Renal cortex interstitium (tissue), 15 donors: ENCODE measurements at places on chromosomes 7 and 10.

DNA sequence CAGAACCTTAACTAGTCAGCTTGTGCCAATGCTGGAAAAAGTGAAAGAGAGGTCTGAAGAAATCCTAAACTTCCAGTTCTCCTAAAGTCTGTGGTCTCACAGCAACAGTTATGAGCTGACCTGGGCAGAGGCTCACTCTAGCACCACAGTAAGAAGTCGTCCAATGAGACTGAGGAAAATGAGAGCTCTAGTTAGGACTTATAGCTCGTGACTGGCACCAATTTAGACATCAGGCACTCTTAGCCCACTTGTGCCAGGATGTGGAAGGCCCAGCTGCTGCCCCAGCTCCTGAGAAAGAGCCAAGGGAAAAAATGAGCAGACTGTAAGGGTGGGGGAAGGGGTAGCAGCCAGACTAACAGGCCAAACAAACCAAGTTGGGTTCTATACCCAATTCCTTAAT lies 7.6 kb downstream of the MMS19 start:
- no peak for DNase-seq

- no peak for DNase-seq
Observed at GRCh38 chr10:25707572-25707971, 226.5 kb upstream of the MYO3A start.

GRCh38 chr10:25125201-25125611 lies 49.6 kb upstream of the GPR158 start:
- DNase-seq, result peak; percentile 77

GRCh38 chr7:40572810-40573465 lies 438.1 kb downstream of the SUGCT start:
- peak; percentile 14 for DNase-seq

DNA sequence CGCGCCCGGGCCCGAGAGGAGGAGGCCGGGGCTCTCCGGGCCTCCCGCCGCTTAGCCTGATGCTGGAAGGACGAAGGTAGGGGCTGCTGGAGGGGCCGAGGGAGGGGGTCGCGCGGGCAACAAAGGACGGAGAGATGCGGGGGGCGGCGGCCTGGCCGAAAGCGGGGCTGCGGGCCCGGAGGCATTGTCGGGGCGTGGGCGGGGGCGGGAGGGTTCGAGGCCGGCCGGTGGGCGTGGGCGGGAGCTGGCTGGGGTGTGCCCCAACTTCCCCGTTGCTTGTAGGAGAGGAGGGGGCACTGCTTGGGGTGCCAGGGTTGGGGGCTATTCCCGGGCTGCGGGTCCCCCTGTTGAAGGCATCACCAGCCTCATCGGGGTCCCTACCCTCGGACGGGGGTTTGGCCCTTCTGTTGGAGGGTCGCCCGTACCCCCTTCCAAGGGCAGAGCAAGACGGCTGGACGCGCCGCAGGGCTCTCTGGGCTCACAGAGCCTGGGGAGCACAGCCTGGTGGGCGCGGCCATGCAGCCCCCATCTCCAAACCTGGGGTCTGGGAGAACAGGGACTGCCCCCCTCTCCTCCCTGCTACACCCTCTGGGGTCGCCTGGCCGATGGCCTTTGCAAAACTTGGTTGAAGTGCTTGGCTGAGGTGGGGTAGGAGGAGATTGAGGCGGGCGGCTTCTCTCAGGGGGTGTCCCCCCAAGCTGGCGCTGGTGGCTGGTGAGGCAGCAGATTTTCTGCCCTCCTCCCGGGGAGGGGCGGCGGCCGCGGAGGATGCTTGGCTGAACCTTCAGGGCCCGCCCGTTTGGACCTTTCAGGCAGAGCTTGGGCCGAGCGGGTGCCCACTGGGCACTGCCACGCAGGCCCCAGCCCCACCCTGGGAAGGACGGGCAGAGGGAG lies 699 bp downstream of the CLIP2 start:
- DNase-seq, result no peak

DNA sequence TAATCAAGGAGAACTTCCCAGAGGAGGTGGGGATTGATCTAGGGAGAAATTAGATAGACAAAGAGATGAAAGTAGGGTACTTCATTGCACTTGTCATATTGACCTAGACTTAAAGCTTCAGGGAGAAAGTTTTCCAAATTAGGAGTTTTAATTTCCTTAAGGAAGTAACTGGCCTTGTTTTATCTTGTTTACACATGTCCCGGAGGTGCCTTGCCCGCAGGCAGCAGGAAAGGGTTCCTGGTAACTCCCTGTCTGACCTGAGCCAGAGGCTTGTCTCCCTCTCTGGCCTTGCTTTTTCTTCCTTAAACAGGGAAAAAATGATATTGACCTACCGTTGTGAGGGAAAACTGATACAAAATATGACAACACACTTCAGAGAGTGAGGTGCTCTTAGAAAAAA lies 181.6 kb downstream of the EVX1 start:
- no peak for DNase-seq

- DNase-seq, result no peak
Observed at GRCh38 chr10:60420991-60421894, 31.6 kb upstream of the ANK3 start.

DNA sequence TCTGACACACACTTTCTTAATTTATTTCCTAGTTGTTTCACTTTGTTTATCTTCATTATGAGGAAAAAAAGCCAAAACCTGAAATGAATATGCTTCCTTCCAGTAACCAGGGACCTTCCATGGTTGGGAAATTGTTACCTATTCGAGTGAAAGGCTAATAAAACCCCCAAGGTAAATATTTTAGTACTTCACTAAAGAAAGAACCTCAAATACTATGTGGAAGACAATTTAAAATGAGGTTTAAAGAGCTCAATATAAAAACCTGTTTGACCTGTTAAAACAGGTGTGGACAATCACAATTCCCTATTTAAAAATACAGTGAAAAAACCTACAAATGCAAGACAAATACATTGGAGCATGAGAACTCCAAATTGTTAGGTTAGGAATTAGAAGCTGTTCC lies 192.6 kb downstream of the CFTR start:
- no peak for DNase-seq

GRCh38 chr10:131310142-131310541 lies 1.4 kb downstream of the TCERG1L start:
- DNase-seq, result no peak

- no peak for DNase-seq
Observed at GRCh38 chr7:25913598-25914224, 238.3 kb upstream of the NFE2L3 start.
